Stimulated activated CD8-positive, alpha-beta memory T cell treated with anti-CD3 and anti-CD28 coated beads, Interleukin-7, amount 100 ng/mL, for 4 hours (primary cell): ENCODE measurements at places on chromosomes 16 and 17.

DNA sequence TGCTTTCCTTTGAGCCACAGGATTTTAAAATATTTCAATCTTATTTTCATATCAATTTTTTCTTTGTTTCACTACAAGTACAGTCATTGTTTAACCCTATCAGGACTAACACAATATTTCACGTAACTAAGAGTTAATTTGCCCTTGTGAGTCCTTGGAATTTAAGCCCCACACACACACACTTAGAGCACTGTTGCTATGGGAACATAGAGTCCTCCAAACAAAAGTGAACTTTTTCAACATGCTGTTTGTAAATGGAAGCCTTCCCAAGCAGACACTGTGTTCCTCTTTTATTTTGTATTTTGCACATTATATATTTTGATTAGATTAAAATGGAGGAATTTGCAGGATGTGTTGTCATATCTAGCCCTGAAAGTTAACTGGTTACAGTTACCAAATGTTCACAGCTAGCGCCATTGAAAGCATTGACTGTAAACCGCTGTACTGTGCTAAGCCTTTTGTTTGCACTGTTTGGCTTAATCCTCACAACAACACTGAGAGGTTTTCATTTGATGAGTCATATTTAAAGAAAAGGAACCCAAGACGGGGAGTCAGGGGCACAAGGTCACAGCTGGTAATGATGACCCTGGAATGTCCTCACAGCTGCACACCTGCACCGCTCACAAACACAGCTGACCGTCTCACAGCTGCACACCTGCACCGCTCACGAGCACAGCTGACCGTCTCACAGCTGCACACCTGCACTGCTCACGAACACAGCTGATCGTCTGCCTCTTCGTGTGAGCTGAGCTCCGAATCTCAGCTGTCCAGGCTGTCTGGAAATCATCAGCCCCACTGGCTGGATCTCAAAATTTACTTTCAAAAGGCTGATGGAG, 6.3 kb downstream of the HSBP1 start:
- DNase-seq, result no peak

DNA sequence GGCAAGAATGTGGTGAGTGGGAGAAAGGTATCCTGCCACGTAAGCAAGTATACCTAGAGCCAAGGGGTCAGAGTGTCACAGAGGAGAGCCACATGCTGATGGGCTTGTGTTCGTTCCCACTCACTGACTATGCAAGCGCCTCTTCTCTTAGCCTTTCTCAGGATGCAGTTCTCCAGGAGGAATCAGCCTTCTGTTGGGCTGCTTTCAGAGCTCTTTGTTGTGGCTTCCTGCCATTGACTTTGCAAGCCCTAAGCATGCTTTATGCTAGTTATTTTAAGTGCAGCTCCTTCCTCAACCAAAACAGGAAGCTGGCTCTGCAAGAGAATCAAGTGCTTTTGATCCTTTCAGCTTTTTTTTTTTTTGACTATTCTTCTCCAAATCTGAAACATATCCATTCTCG, 66.6 kb downstream of the SIAH1 start:
- DNase-seq, result no peak

- no peak for DNase-seq
Measured at GRCh38 chr17:32596628-32597027, 109.8 kb downstream of the CDK5R1 start.

DNA sequence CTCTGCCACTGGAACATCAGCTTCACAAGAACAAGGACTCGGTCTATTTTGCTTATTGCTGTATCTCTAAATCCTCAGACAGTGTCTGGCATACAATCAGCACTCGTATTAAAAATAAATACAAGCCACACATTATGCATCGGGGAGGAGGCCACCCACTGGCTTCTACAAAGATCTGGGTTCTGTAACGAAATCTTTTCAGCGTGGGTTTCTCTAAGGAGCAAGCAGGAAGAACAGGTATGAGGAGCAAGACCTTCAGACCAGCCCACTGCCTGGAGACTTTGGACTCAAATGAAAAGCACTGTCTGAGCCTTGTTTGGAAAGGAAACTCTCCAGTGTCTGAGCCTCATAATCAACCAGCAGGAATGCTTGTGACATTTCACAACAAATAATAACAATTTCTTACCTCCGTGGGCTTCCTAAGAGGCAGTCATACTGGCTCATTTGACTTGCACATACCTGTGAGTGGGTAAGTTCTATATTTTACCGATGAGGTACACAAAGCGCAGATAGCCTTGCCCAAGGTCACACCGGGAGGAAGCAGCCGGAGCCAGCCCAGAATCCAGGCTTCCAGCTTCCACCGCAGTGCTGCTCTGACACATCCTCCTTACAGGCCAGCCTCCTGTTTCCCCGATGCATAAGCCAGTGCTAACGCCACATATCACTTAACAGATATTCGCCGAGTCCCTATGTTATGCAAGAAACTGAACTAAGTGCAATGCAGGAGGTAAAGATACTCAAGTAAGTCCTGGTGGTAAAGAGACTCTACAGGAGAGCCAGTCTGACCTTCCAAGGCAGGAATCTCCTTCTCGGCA, 118.6 kb upstream of the TNRC6C start:
- no peak for DNase-seq

DNA sequence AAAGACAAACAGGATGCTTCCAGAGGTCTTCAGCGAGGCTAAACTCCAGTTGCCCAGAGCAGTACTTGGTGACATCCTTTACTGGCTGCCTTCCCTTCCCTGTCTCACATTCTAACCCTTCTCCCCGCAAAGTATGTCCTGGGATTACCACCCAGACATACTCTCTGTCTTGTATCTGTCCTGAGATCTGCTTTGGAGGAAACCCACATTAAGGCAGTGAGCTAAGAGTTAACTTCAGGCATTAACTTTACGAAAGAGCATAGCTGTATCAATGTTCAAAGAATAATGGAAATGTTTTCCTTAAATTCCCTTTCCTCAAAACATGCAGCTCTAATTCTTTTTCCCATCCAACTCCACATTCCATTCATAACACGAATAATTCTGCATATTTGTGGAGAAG, 385.2 kb downstream of the NPIPA8 start:
- DNase-seq, result no peak

DNA sequence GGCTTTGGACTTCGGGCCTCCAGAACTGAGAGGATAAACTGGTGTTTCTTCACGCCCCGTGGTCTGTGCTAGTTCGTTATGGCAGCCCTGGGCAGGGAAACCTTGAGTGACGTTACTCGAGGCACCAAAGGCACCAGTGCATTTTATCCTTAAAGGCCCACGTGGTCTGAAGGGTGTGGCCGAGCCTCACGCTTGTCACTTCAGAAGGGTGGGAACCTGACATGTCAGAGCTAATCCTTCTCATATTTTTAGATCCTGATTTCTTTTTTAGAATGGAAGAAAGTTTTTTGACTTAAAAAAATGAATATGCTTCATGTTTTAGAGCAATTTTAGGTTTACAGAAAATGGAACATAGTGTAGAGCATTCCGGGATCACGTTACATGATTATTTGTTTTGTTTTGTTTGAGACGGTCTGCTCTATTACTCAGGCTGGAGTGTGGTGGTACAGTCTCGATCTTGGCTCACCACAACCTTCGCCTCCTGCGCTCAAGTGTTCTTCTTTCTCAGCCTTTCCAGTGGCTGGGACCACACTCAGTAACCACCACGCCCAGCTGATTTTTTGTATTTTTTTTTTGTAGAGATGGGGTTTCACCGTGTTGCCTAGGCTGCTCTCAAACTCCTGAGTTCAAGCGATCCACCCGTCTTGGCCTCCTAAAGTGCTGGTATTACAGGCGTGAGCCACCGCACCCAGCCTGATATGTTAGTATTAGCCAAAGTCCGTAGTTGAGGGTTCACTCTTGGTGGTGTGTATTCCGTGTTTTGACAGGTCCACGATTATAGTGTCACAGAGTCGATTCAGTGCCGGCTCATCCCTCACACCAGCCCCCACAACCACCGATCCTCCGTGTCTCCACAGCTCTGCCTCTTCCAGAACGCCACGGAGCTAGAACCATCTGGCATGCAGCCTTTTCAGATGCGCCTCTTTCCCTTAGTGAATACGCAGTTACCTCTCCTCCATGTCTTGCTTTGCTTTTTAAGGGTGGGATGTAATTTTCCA, 47.9 kb downstream of the RAB11FIP3 start:
- DNase-seq, result no peak

DNA sequence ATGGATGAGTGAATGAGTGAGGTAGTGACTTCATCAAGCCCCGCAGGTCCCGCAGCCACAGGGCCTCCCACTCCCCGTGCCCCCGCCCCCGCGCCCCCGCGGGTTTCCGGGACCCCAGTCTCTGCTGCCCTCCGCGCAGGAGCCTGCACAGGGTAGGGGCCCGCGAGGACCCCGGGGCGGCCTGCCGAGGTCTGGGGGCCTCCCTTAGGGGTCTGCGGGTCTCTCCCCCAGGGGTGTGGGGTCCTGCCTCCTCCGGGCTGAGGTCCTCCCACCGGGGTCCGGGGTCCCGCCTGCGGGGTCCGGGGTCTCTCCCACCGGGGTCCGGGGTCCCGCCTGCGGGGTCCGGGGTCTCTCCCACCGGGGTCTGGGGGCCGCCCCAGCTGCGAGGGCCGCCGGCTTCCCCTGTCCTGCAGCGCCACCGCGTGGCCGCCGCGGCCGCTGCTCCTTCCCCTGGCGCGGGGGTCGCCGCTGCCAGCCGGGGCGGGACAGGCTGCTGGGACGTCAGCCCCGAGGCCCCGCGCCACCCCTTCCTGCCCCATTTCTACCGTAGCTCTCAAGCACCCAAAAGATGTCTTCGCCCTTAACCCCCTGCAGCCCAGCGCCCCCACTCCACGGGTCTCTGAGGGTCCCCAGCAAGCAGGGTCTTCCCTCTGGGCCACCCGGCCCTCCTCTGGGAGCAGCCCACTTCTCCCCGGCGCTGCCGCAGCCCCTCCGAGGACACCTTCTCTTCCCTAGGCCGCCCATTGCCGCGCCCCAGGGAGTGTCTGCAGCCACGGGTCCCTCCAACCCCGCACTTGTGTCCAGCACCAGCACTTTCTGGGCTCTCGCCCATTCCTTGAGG, 10.4 kb upstream of the CHMP6 start:
- DNase-seq, result peak; percentile 43

- no peak for DNase-seq
Measured at GRCh38 chr17:81429821-81430551, 34.7 kb downstream of the BAHCC1 start.

GRCh38 chr17:7352910-7353635, 1.1 kb downstream of the KCTD11 start:
- no peak for DNase-seq

- DNase-seq, result no peak
Measured at GRCh38 chr17:74104921-74105320, 98.6 kb upstream of the RPL38 start.

DNA sequence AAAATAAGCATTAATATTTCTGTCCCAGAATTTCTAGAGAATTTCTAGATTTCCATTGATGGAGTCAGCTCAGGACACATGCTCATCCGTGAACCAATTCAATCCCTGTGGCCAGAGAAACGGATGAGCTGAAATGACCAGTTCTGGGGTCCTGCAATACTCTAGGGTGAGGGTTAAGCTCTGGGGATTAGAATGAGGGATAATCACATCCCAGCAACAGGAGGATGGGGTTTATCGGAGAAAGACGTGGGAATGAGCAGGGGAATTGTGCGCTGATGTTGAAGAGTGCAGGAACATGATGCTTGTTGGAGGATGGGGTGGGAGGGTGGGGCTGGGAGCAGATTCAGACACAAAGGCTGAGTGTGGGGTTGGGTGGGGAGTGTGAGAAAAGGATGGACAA, 64.1 kb downstream of the SLC5A11 start:
- DNase-seq, result no peak

GRCh38 chr17:1720856-1721386, 3.6 kb upstream of the WDR81 start:
- DNase-seq, result no peak

- no peak for DNase-seq
Measured at GRCh38 chr17:42618442-42619150, 9.1 kb downstream of the TUBG1 start.

DNA sequence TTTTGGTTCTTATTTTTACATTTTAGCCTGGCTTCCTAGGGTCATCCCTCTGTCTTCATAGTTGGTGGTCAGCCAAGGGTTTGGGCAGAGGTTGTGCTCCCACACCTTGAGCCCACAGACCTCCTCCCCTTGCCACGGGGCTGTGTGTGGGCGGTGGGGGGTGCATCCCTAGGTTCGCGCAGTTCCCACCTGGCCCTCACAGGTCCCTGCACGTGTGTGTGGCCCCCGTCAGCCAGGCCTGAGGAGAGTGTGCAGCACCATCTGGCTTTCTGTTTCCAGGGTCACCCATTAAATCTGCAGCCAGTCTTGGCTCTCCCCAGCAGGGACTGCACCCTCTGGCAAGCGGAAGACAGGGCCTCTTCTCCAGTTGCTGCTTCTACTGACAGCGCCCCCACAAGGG, 13.6 kb upstream of the OGFOD3 start:
- DNase-seq, result no peak

GRCh38 chr17:13160790-13161189, 143.0 kb upstream of the ELAC2 start:
- no peak for DNase-seq

GRCh38 chr16:68090130-68090529, 5.0 kb downstream of the NFATC3 start:
- no peak for DNase-seq

DNA sequence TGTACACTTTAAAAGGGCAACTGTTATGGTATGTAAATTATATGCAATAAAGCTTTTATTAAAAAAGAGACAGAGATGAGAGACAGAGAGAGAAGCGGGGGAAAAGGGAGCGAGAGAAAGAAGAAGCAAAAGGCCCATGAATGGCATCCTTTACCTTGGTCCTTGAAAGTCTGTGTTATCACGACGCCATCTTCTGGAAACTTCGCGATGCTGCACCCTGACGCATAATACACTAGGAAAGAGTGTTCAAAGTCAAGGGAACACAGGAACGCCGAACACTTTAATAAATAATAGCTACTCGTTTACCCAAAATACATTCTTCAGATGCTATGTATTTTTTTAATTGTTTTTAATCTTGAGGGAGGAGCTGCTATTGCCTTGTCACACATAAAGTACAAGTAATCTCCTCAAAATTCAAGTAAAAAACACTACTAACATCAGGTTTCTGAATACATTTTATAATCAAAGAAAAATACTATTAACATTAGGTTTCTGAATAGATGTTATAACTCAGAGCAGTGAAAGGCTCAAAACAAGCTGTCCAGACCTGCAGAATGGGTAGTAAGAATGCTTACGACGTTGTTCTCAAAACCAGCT, 23.0 kb upstream of the SLC38A8 start:
- DNase-seq, result no peak

GRCh38 chr16:17921357-17921978, 415.1 kb downstream of the NPIPA8 start:
- DNase-seq, result peak; percentile 11

GRCh38 chr17:82237083-82237745, 8.4 kb downstream of the SLC16A3 start:
- no peak for DNase-seq

GRCh38 chr16:31390504-31391041, 2.6 kb upstream of the ITGAD start:
- no peak for DNase-seq
